Mucosa of gallbladder (tissue), 1 donor: ENCODE measurements at places on chromosomes 2 and 18. TPM values are rescaled to one million over a fixed set of nuclear protein-coding genes. Genes with fewer than 3 reads are reported as not detected.
A peak's percentile ranks its signal among the peaks of the same experiment; 100 is the strongest.

HOXD11 gene
- total RNA-seq: not detected

- no peak for DNase-seq
Measured at GRCh38 chr18:47274961-47275360, 23.5 kb upstream of the SKOR2 start.

BMP10 gene
- not detected for total RNA-seq

DNA sequence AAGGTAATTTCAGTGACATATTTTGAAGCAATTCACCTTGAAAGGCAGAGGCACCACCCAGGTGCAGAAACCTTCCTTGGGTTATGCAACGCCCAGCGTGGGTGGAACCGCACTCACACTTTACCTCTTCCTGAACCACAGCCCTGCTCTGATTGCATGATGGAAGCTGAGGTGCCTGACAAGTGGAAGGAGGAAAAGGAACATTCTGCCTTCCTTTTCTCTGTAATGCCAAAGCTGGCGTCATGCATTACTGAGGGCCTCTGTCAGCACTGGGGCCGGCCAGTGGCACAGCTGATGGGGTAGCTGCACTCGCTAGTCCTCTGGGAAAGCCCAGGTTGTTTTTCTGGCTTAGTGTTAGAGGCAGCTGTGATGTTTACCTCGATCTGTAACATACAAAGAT lies 266.5 kb downstream of the NEDD4L start:
- peak; percentile 72 for DNase-seq

ARID5A gene
- total RNA-seq: 30.2 TPM

CCDC178 gene
- total RNA-seq: 0.69 TPM

CERKL gene
- total RNA-seq: 5.0 TPM

HMSD gene
- not detected for total RNA-seq

- DNase-seq: no peak
Measured at GRCh38 chr2:39995005-39995737, 216.1 kb upstream of the THUMPD2 start.

- no peak for DNase-seq
Measured at GRCh38 chr2:230636684-230637271, 75.9 kb upstream of the CAB39 start.

DNA sequence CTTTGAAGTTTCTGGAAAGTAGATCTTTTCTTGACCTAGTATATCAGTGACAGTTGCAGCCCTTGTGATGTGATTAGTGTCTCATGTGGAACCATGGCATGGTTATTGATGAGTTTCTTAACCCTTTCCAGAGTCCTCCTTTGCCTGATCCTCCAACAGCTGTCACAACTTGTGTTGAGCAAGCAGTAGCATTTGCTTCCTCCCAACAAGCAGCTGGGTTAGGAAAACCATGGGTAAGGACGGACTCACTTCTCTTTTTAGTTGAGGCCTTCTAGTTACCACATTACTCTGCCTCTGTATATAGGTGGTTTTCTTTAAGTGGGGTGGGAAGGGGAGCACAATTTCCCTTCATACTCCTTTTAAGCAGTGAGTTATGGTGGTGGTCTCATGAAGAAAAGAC lies 96.3 kb downstream of the XRCC5 start:
- no peak for DNase-seq

DNA sequence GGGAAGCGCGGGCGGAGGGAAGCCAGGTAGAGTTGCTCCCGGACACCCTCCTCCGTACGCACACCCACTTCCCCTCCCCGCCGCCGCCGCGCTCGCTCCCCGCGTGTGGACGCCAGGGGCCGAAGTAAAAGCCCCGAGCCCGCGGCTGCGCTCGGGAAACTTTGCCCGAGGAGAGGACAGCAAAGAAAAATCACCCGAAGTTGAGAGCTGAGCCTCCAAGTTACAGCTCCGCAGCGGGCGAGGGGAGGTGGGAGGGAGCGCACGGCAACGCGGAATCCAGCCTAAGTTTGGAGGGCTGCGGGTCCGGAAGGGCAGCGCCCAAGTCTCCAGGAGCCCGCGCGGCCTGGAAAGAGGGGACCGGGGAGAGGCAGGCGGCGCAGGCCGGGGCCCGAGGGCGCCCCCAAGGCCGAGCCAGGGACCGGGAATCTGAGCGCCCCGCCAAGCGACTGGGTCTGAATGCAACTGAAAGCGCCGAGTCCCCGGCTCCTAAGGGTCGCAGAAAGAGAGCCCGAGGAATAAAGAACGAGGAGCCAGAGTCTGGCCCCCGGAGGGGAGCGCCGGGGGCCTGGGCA lies 706 bp upstream of the BCL11A start:
- peak; percentile 26 for DNase-seq

- no peak for DNase-seq
Measured at GRCh38 chr2:10343658-10344057, 41.0 kb downstream of the HPCAL1 start.

DNA sequence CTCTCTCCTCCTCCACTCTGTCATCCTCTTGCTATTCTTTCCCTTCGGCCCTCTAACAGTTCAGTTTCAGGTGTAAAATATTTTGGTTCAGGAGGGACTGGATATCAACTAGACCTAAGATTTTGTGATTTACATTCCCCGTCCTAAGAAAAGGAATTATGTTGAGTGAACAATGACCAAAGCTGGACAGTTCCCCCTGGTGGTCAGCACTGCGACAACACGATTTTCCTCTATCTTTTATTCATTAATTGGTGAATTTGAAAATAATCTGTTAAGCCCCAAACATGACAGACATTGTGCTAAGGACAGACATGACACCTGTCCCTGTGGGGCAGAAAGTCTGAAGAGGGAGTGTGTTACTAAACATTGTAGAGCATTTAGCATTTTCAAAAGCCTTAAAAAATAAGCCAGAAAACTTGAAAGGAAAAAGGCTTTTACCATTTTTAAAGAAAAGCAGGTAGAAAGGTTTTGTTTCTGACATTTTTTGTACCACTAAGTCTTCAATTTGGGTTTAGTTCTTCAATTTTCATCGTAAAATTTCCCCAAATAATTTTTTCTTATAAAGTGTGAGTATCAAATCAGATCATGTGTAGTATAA lies 28.4 kb upstream of the GTF2A1L start:
- DNase-seq: peak; percentile 18

DNA sequence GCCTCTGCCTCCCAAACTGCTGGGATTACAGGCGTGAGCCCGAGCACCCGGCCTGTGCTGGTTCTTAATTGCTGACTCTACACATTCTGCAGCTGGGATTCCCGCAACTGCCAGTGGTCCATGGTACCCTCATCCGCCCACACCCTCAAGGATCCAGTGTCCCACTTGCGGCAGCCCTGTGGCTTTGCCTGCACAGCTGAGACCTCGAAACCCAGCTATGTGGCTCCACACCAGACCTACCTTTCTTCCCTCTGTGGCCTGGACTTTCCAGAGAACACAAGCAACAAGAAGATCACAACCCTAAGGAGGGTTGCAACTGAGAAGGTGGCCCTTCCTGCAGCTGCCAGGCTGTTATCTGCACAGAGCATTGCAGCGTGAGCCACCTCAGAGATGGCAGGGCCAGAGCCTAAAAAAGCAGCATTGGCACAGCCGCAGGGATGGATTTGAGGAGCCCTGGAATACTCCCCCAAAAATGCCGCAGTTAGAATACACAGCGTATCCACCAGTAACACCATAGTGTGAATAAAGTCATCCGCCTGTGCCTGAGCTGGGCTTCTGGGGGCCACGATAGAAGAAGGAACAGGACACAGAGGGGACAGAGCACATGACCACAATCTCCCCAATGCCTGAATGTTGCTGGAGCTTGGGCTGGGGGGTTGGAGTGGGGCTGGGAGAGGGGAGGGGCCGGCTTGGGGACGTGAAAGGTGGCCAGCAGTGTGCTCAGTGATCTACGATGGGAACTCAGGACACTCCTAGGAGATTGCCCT lies 1.9 kb downstream of the GPR55 start:
- DNase-seq: no peak

DNA sequence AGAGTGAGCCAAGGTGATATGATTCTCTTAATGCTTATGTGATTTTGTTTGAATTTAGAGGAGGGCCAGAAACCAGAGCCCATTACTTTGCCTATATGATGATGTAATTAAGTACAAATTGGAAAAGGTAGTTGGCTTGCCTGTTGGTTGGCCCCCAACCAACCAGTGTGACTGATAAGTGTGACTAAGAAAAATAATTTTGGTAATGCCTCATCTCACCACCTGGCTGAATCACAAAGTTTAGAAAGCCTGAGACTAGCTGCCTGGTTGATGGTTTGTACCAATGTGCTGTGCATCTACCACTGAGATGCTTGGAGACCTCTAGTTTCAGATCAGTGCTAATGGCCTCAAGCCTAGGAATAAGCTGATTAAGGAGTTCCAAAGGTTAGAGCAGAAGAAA lies 338.7 kb downstream of the CDH2 start:
- no peak for DNase-seq

DNA sequence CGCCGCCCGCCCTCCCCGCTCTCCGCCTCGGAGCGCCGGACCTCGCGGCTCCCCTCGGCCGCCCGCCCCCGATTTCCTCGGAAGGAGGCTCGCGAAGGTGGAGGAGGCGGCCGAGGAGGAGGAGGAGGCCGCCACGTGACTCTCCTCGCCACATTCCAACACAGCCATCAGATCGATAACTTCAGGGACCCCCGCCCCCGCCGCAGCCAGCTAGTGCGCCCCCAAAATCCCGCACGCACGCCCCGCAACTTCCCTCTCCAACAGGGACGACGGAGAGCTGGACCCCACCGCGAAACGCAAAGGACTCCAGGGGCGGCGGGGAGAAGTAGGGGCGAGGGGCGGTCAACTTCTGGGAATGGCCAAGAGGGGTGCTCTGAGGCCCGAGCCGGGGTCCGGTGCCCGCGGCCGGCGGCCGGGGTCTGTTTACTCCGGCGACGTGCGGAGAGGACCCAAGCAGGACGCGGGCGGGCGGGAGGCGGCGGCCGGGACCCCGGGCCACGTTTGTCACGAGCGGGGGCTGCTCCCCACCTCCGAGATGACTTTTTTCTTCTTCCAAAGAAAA lies 2.0 kb downstream of the ZNF521 start:
- DNase-seq: no peak

DNA sequence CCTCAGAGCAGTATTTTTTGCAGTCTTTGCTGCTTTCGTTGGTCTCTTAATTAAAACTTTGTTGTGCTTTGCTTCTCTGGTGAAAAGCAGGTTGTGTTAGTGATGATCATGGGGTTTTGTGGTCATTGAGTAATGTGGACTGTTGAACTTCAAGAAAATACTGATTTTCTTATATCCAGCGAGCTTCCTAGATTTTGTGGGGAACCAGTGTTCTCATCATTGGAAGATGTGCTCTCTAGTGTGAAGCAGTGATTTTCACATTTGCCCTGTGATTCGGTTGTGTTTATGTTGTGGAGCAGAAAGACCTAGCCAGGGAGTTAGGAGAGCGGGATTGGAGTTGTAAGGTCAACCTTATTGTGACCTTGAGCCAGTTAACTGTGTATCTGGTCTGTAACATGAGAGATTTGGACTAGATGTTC lies 12.4 kb downstream of the ASAP2 start:
- DNase-seq: no peak

GRCh38 chr2:154452906-154453493 lies 245.5 kb upstream of the KCNJ3 start:
- DNase-seq: no peak

HOXD12 gene
- total RNA-seq: not detected

- no peak for DNase-seq
Measured at GRCh38 chr2:36792951-36793350, 96.4 kb downstream of the VIT start.

DNA sequence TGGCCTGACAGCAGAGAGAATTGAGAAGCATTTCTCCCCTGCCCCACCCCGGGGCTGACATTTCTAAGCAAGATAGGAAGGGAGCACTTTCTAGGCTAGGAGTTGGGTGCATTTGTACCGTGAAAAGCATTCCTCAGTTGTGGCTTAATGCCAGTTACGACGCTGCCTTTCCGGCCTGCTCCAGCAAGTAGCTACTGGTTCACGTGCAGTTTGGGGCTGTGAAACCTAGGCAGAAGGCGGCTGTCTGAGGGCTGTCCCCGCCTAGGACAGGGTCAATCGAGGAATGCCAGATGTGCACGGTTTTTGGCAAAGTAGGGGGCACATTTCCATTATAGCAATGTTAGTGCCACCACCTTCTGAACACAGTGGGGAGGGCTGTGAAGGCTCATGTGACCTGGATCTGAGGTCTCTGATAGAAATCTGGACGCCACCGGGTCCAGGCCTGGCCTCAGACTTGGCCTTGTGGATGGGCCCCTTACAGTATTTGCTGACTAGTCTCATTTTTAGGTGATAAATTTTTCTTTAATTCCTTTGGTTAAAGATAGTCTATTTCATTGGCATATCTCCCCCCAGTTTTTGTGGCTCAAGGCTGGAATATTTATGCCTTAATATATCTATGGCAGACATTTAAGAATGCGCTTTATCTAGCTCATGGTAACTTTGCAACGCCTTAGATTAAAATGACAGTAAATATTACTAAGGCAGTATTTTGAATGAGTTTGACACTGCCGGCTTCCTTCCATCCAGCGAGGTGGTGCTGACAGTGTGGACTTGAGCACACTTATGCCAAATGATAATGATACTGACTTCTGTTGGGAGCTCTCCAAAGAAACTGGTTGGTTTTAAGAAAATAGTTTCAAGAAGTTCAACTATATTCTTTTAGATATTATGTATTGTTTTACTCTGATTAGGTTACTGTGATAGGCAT lies 78.7 kb downstream of the LPIN1 start:
- DNase-seq: no peak

GRCh38 chr2:172299741-172300140 lies 127.6 kb upstream of the ITGA6 start:
- no peak for DNase-seq

- no peak for DNase-seq
Measured at GRCh38 chr2:42880738-42881690, 88.6 kb upstream of the HAAO start.

ANTXR1 gene
- 142 TPM for total RNA-seq

DNA sequence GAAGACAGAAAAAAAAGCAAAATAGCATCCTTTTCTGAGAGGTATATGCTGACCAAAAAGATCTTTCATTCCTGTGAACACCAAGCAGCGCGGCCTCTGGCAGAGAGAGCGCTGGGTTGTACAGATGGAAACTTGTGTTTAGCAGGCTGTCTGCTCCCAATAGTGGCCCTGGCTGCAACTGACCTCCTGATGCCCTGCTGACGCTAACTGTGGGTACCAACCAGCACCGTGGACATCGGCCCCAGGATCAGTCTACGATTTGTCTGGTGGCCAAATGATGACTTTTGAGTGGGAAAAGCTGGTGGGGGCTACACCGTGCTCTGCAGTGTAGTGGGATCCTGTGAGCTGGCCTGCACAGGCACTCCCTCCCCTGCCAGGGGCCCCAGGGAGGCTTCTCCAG lies 15.7 kb downstream of the COA5 start:
- no peak for DNase-seq

INO80C gene
- total RNA-seq: 33.5 TPM

- no peak for DNase-seq
Measured at GRCh38 chr2:12317814-12318426, 398.8 kb upstream of the TRIB2 start.

ANKRD62 gene
- not detected for total RNA-seq

SERPINB4 gene
- total RNA-seq: not detected
